ENCODE measurements at places on chromosomes 3 and 15. TPM values are rescaled to one million over a fixed set of nuclear protein-coding genes. Genes with fewer than 3 reads are reported as not detected.

The TMEM158 gene
- 24.2 TPM for total RNA-seq

The METTL6 gene
- total RNA-seq: 33.1 TPM

The EIF2B5 gene
- 30.8 TPM for total RNA-seq

The CYP19A1 gene
- 0.15 TPM for total RNA-seq

The CHRFAM7A gene
- 3.8 TPM for total RNA-seq

The HRH1 gene
- 9.7 TPM for total RNA-seq

The UBL7 gene
- total RNA-seq: 40.9 TPM

The MYL3 gene
- total RNA-seq: not detected

The DPPA4 gene
- total RNA-seq: not detected

The CDHR4 gene
- 0.53 TPM for total RNA-seq

The RNF123 gene
- total RNA-seq: 14.1 TPM

The C3orf33 gene
- 7.2 TPM for total RNA-seq

The P2RY12 gene
- total RNA-seq: not detected

The TRAIP gene
- total RNA-seq: 12.6 TPM

Data from A549 treated with CpdA at 1 μM for 4 hours (cell line).